ENCODE measurements at places on chromosomes 12 and 14.

DNA sequence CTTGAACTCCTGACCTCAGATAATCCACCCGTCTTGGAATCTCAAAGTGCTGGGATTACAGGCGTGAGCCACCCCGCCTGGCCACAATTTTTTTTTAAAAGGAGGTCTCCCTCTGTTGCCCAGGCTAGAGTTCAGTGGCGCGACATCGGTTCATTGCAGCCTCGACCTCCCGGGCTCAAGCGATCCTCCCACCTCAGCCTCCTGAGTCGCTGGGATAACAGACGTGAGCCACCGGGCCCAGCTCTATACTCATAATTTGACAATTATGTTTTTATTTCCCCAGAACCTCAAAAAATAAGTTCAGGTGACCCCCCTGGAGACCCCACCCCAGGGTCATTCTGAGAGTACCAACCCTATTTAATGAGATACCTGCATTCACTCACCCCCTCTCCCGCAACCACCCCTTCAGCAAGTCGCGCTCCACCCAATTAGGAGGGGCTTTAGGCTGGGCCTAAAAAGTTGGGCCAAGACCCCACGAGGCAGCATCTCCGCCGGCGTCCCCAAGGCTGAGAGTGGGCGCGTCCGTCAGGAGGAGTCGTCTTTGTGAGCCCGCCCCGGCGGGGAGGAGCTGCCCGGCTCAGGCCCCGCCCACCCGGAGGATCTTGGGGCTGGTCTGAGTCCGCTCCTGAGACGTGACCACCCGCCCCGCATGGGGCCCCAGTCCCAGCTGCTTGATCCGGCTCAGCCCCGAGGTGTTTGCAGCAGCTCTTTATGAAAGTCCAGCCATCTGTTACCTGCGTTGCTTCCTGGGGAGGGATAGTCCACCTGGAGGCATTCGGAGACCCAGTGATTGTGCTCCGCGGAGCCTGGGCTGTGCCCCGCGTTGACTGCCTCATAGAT is at the start of gene ANKRD33:
Gene ANKRD33 (plus strand): TSS at position 628 of the 840 bp plus-strand sequence. CDS start 84 bp downstream, at position 712.
- DNase-seq = no peak

GRCh38 chr12:67998379-67998778 is 9.1 kb downstream of the IFNG-AS1 start:
- no peak for DNase-seq

- peak; percentile 16 for DNase-seq
Measured at GRCh38 chr14:59055439-59056045, 132.9 kb upstream of the DAAM1 start.

- DNase-seq = no peak
Measured at GRCh38 chr14:55212634-55213033, 21.2 kb upstream of the DLGAP5 start.

- DNase-seq = no peak
Measured at GRCh38 chr12:24681570-24681969, 267.3 kb downstream of the BCAT1 start.

GRCh38 chr14:36659822-36660735 is 1.6 kb upstream of the PAX9 start:
- no peak for DNase-seq

DNA sequence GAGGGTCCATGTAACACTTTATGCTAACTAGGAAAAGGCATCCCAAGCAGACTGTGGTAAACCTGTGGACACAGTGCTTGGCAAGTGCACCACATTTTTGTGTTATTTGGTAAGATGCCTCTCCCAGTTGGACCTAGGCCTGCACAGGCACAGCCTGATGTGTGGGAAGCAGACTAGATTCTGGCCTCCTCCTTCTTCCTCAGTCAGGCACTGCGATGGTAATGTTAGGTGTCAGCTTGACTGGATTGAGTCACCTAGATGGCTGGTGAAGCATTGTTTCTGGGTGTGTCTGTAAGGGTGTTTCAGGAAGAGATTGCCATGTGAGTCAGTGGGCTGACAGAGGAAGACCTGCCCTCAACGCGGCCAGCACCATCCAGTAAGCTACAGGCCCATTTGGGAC is 25.3 kb upstream of the RHOJ start:
- no peak for DNase-seq

- no peak for DNase-seq
Measured at GRCh38 chr12:23528316-23528715, 421.2 kb downstream of the SOX5 start.

DNA sequence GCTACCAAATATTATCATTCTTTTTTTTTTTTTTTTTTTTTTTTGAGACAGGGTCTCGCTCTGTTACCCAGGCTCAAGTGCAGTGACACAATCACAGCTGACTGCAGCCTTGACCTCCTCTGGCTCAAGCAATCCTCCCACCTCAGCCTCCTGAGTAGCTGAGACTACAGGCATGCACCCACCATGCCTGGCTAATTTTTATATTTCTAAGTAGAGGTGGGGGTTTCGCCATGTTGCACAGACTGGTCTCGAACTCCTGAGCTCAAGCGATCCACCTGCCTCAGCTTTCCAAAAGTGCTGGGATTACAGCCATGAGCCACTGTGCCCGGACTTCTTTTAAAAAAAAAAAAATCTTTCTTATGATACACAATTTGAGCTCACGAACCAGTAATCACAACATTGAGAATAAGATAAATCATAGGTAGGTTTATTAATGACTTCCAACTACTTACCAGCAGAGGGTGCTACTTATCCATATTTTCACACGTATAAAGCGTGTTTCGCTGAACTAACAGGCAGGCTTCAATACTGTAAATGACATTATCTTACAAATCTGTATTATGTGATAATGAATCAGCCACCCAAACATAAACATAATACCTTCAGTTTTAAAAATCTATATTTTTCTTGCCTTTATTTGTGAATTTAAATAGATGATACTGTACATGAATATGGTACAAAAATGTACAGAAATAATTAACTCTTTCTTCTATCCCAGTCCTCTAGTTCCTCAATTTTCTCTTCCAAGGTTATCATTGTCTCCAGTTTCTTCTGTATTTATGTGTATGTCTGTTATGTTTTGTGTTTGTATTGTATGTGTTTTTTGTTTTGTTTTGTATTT is 42.5 kb upstream of the BCAT1 start:
- peak; percentile 36 for DNase-seq

GRCh38 chr12:132525833-132526455 is 36.0 kb downstream of the FBRSL1 start:
- no peak for DNase-seq

GRCh38 chr12:14403711-14404196 is 38.3 kb downstream of the ATF7IP start:
- peak; percentile 60 for DNase-seq

All from HFF-Myc (cell line).